Suppressor macrophage (primary cell): ENCODE measurements at places on chromosomes 12 and 14.

GRCh38 chr12:1173781-1174617, 183.0 kb downstream of the ERC1 start:
- DNase-seq = no peak

DNA sequence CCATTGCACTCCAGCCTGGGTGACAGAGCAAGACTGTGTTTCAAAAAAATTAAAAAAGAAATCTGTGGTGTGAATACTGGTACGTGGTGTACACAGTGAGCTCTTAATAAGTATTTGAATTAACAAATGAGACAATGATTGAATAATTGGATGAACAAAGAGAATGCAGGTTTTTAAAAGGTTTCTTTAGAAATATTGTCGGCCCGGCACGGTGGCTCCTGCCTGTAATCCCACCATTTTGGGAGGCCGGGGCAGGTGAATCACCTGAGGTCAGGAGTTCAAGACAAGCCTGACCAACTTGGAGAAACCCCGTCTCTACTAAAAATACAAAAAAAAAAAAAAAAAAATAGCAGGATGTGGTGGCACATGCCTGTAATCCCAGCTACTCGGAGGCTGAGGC, 6.6 kb downstream of the HIF1A start:
- DNase-seq = no peak

DNA sequence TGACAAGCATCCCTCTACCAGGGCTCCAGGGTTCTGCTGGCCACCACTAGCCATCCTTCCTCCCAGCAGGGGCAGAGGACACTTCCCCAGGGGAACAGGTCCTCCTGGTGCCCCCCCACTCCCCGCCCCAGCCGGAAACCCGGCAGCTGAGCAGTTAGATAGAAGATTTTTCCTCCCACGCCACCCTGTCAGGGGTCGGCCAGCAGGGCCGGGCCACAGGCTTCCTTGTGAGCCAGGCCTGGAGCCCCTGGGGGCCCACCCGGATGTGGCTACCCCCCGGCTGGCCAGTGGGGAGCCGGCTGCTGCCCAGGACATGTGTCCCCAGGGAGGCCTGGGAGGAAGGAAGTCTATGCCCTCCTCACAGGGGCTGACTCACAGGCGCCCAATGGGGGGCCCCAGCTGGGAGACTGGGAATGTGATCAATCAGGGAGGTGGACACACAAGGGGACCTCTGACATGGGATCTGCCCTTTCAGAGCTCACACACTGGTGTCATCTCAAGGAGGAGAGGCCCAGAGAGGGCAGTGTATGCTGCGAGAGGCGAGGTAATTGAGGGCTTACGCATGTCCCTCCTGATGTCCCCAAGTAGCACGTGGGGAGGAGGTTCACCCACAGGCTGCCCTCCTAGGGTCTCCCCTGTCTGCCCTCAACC, 4.2 kb downstream of the SH2B3 start:
- DNase-seq = peak; percentile 82

DNA sequence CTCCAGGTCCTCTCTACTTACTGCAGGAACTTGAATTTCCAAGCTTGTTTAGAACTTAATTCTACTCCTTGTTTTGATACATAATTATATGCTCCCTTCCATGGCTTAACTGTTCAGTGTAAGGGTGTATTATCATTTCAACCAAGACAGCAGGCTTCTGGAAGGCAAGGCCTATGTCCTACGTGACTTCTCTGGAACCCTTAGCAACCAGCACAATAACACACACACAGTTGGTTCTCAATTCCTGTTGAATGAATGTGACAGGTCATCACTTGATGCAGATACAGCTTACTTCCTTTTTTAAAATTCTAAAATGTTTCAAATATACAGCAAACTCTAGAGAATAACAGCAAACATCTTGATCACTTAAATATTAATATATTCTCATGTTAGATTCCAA, 77.7 kb upstream of the COCH start:
- peak; percentile 59 for DNase-seq

- no peak for DNase-seq
Measured at GRCh38 chr12:95321516-95322246, 104.1 kb downstream of the VEZT start.
